GM23338 (cell line): ENCODE measurements at places on chromosomes 6 and 20.

GRCh38 chr20:34093895-34094294, 18.1 kb downstream of the EIF2S2 start:
- DNase-seq, result no peak

DNA sequence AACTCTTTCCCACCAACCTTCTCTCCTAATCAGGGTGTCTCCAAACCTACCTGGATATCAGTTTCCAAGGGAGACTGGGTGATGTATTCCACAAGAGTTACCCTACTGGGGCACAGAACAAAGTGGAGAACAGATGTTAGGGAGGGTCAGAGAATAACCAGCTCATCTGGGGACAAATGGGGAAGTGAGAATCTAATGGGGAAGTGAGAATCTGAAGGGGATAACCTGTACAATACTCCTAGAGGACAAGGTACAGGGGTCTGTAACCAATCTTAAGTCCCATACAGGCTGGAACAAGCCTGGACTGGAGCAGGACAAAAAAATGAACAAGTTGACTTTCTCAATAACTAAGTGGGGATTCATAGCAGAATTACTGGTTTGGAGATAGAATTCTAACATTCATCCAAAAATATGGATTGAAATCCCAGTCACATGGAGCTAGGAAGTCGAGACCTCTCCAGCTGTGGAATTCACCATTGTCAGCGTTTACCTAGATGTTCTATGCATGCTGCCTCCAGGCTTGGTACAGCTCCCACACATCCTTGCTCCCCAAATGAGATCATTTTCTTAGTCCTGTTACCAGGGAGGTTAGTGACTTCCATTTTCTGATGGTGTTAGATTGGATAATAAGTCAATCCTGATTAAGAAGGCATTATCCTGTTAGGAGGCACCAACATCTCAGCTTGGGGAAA, 214.8 kb upstream of the MOCS1 start:
- DNase-seq, result no peak

DNA sequence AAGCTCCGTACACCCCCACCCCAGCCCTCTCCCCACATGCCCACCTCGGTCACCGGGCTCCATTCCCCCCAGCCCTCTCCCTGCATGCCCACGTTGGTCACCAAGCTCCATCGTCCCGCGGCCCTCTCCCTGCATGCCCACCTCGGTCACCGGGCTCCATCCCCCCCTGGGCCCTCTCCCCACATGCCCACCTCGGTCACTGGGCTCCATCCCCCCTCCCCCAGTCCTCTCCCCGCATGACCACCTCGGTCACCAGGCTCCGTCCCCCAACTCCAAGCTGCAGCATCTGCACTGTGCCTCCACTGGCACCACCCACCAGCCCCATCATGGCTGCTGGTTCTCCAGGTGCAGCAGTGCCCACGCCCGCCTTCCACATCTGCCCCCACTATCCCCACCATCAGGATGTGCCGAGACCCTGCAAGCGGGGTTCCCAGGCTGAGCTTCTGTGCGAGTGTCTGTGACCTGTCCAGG, 16.8 kb downstream of the TAF4 start:
- no peak for DNase-seq

DNA sequence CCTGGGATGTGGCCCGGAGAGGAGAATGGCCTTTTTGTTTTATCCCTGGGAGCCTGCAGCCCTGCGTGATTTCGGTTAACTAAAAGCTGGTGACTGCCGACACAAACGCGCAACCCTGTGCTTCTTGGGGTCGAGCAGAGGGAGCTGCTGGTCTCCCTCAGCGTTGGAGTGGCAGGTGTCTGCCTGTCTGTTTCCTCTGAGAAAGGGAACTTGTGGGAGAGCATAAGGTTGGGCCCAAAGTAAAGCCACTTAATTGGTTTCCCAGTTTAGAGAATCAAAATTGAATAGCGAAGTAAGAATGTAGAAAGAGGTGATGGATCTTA, 500 bp downstream of the LTV1 start:
- no peak for DNase-seq

GRCh38 chr20:47785854-47786764, 828 bp upstream of the SULF2 start:
- DNase-seq, result peak; percentile 77

DNA sequence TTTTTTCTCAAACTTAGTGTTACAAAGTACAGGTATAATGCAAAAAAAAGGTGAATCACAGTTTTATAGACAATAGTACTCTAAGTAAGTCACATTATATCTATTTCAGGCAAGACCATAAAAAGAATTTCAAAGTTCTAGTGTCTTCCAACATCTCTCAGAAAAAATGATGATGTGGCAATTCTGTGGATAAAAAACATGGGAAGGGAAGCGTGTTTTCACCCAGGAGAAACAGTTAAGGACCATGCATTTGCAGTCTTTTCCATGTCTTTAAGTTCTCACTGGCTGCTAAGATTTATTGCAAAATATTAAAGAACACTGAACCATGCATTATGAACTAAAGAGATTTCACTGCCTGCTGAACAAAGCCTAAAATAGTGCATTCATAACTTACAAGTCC, 1.8 kb downstream of the SSR1 start:
- no peak for DNase-seq

DNA sequence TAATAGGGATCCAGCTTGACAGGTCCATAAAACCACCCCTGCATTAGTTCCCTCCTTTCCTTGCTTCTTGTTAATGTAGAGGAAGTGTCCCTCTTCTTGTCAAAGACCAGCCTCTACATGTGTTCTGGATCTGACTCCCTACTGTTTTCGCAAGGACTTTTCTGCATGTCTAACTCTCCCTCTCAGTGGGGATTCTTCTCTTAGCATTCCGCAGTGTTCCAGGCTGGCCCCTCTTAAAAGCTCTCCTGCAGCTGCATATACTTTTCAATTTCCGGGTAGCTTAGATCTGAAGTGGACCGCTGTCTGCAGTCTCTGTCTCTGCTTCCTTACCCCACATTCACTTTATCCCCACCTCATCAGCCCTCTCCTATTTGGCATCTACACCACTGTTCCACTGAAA, 96.1 kb upstream of the MAN1A1 start:
- peak; percentile 21 for DNase-seq

DNA sequence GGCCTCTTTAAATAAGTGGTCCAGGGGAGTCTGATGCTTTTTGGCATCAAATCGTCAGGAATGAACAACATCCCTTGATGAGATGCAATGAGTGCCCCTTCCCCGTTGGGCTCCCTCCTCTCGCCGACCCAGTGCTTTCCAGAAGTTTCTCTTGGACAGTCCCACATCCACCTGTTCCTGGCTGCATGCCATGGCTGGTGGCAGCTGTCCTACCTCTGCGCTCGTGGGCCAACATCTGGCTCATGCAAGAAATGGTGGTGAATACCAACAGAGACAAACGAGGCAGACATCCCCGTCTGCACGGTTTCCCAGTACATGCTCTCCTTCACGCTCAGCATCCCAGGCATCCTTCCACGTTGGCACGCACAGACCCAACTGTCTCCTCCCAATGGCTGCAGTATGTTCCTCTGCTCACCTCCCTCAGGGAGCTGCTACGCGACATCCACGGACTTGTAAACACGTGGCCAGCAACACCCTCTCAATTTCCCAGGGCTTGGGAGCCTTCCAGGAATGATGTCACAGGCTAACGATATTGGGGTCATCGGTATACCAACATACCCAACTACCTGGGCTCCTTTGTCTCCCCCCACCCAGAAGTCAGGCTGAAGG, 37.5 kb downstream of the PPP1R3G start:
- no peak for DNase-seq
